ENCODE measurements at places on chromosomes 5 and 9.
A peak's percentile ranks its signal among the peaks of the same experiment; 100 is the strongest.

GRCh38 chr9:357560-357959 is 142.9 kb downstream of the DOCK8 start:
- no peak for DNase-seq

- peak; percentile 48 for DNase-seq
Observed at GRCh38 chr5:149959406-149960236, 937 bp upstream of the SLC26A2 start.

DNA sequence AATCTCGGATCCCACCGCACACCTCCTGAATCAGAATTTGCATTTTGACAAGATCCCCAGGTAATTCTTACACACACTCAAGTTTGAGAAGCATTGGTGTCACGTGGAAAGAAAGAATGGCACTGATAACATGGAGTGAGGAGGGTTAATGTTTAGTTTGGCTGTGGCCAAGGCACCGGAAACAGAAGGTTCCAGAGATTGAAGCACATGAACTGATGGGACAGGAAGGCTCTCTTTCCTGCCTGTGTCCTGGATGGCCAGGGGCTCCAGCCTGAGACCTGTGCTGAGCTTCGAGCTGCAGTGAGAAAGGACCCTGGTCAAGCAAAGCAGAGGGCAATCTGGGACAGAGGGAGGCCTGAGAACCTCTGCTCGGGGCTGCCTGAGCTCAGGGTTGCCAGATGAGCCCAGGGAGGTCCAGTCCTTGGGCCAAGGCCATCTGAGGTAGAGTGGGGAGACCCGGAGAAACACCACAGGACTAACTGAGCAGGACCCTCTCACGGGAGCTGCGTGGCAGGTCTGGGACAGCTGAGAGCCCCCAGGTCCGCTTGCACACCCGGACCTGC is 27.3 kb downstream of the AFAP1L1 start:
- DNase-seq = no peak

DNA sequence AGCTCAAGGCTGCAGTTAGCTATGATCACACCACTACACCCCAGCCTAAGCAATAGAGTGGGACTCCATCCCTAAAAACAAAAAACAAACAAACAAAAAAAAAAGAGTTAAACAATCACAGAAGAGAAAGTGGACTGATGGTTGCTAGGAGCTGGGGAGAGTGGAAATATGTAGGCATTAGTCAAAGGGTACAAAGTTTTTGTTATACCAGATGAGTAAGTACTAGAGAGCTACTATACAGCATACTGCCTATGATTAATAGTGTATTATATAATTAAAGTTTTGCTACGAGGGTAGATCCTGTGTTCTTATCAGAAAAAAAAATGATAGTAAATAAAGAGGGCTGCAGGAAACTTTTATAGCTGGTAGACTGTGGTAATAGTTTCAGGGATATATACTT is 538.6 kb downstream of the ELAVL2 start:
- no peak for DNase-seq

- DNase-seq = peak; percentile 93
Observed at GRCh38 chr5:69492391-69492922, at the start of gene OCLN. Gene OCLN (plus strand): TSS chr5:69492790. CDS start chr5:69504245, 11,455 bp downstream.

DNA sequence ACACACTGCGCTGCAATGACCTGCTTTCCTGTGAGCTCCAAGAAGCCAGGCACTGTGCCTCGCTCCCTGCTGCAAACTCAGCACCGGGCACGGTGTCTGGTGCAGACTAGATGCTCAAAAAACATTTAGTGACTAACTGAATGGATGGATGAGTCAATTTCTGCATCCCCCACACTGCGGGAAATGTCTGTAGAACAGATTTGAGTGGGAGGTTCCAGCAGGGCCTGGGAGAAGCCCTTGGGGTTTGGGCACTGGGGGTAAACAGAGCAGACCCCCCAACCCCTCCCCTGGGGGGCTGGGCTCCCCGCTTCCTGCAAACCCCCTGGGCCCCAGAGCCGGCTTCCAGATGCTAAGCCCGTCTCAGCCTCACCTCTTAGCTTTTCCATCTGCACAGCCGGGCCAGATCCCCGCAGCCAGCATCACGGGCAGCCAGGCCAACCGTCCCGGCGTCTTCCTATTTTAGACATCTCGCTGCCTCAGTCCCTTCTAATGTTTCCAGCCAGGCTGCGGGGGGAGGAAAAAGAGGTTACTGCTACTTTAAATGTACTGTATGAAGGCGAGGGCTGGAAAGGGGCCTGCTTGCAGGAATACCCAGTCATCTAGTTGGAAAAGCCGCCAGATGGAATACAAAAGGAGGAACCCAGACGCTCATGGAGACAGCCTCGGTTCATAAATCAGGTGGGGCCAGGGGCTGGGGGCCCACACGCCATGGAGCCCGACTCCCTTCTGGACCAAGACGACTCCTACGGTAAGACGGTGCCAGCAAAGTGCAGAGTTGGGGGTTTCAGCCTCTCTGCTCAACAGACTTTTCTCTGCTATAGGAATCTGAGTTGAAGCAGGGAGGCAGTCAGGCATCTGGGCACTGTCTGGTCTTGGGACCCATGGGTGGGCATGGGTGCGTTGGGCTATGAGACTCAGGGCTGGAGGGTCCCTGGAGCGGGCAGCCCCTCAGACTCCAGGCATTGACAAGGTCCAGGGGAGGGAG is 67.1 kb upstream of the GGTA1 start:
- no peak for DNase-seq

DNA sequence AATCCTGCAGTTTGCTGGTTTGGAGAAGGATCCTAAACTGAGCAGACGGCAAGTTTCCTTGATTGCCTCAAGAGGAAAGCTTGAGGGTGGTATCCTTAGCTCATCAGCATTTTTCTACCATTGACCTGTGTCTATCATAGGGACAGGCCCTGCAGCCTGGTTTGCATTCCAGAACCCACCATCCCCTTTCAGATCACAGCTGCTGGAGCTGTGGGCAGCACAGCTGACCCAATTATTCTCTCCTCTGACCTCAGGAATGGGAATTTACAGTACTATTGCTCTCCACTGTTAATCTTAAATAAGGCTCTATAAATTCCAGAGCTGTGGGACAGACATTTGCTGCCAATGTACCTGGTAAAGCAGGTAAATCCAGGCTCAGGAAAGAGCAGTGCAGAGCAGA is 163.0 kb downstream of the SPOCK1 start:
- DNase-seq = no peak

DNA sequence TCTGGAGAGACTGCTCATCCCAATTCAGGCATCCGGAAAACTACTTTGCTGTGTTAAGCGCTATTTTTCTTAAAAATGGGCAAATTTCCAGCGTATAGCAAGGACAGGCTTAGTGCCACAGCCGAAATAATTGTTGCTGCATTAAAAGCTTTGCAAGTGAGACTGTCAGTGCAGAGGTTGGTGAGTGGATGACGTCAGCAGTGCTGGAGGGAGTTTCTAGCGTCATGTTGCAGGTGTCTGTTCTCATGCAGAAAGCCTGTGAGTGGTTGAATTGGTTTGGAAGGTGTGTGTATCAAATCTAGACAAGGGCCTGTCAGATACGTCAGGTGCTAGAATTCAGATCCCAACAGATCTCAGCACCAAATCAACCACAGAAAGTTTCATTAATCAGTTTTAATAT is 204.4 kb downstream of the TRIO start:
- no peak for DNase-seq

DNA sequence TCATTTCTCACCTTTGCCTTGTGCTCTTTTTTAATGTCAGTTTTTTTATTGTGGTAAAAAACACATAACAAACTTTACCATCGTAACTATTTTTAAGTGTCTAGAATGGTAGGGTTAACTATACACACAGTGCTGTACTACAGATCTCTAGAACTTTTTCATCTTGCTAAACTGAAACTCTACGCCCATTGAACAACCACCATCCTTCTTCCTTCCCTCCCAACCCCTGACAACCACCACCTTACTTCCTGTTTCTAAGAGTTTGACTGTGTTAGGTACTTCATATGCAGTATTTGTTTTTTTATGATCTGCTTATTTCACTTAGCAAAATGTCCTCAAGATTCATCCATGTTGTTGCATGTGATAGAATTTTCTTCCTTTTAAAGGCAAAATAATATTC is 54.9 kb downstream of the PSAT1 start:
- no peak for DNase-seq

- DNase-seq = no peak
Observed at GRCh38 chr5:140054086-140054689, 11.1 kb upstream of the NRG2 start.

- no peak for DNase-seq
Observed at GRCh38 chr9:84761137-84761808, 91.7 kb downstream of the NTRK2 start.

DNA sequence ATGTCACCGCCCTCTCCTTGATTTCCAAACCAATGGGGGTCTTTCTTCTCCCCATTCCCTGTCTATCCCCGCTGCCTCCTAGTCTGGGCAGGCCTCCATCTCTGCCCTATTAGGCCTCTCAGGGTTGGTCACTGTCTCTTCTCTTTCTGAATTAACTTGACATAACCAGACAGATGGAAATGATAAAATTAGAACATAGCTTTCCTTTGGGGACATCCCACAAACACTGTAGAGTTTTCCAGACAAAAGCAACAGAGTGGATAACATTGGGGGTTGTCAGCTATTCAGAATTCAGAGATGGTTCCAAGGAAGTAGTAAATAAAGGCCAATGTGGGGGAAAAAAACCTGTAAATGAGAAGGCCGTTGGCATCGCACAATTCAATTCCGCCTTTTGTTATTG is 24.7 kb downstream of the LHX6 start:
- DNase-seq = no peak

DNA sequence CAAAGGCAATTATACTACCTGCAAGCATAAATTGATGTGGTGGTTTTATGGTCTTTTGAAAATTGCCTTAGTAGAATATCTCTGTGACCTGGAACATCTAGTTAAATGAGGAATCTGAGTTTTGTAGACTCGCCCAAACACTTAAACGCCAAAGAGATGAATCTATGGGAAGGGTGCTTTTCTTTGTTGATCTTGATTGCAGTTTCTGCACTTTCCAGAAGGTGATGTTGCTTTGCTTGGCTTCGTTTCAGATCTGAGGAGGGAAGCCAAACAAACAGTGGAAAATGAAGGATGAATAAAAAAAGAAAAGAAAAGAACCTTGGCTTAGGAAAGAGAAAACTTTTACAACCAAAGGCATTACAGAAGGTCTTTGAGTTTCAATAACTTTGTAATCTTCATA is 1021.2 kb downstream of the NR2F1-AS1 start:
- no peak for DNase-seq

DNA sequence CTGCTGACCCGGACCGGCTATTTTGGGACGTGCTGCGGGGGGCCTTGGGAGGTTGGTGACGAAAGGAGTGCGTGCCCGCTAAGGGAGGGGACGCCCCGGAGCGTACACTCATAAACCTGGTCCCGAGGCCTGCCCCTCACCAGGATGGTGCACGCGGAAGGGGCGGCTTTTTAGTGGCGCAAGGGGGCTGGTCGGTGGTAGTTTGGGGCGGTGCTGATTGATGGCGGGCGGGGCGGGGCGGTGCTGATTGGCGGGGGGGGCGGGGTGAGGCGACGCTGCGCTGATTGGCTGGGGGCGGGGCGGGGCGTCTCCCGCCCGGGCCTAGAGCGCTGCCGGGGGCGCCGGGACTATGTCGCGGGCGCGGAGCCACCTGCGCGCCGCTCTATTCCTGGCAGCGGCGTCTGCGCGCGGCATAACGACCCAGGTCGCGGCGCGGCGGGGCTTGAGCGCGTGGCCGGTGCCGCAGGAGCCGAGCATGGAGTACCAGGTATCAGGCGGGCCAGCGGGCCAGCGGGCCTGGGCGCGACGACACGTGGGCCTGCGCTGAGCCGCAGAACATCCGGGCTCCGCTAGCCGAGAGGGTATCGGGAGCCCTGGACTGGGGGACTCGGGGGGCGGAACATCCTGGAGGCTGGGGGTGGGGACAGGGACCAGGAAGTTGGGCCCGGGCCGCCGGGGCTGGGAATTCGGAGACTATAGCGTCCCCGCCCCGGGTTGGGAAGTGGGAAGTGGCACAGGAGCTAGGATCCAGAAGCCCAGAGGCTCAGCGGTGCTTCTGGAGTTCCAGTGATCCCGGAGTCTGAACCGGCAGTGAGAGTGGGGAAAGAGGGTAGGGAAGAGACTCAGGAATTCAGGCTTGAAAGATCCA is at the start of gene FPGS:
Gene FPGS (plus strand): TSS at position 307 of the 868 bp plus-strand sequence. CDS start 43 bp downstream, at position 350.
- peak; percentile 97 for DNase-seq

DNA sequence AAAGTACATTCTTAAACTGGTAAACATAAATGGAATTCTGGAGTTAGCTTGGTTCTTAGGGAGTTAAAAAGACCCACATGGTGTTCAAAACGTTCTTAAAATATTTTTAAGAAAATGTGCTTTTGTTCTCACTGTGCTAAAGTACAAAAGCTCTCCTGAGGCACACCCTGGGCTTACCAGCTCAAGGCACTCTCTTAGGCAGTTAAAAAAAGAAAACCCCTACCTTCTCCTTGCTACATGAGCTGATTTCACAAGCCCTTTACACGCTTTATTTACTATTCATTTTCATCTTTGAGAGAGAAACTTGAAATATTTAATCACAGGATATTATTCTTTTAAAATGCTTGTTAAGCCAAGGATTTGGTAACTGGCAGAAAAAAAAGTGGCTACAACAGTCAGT is 723.3 kb upstream of the GRAMD2B start:
- DNase-seq = no peak

- DNase-seq = no peak
Observed at GRCh38 chr5:17147170-17147569, 70.3 kb upstream of the BASP1 start.

GRCh38 chr9:72256931-72257330 is 107.7 kb downstream of the GDA start:
- DNase-seq = no peak

DNA sequence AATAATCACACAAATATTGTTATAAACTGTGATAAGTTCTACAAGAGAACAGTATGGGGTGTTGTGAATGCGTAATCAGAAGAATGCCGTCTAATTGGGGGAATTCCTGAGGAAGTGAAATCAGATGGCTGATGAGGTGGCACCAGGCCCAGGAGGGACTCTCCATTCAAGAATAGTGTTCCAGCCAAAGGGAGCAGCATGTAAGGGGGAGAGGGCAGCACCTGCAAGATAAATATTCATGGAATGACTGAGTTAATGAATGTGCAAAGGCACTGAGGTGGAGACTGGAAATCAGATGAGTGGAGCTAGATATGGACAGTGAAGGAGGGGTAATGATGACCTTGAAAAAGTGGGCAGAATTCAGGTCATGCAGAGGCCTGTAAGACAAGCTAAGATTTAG is 250.6 kb downstream of the ARRDC3 start:
- DNase-seq = no peak

DNA sequence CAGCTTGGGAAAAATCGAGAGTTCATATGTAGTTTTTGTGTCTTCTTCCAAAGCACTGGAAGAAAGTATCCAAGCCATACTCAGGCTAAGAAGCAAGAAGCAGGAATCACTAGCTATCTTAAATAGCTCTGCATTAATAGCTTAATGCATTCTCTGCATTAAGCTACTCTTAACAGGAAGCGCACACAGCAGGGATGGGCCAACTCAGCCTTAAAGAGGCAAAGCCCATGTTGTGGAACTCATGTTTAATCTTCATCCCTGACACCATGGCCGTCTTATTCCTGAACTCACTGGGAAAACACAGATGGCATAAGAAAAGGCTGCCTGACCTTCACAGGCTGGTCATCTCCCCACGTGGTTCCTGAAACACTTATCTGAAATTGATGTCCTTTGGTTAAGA is 18.7 kb upstream of the ICE1 start:
- no peak for DNase-seq

GRCh38 chr5:160694896-160695295 is 157.1 kb downstream of the ATP10B start:
- no peak for DNase-seq

- DNase-seq = no peak
Observed at GRCh38 chr5:31434898-31435297, 97.0 kb downstream of the DROSHA start.

- no peak for DNase-seq
Observed at GRCh38 chr5:85000671-85001070, 616.0 kb upstream of the EDIL3 start.

GRCh38 chr9:25917731-25918362 is 239.6 kb upstream of the TUSC1 start:
- DNase-seq = no peak

All from HuH-7 (cell line).